ENCODE measurements at places on chromosomes 1 and 21.

DNA sequence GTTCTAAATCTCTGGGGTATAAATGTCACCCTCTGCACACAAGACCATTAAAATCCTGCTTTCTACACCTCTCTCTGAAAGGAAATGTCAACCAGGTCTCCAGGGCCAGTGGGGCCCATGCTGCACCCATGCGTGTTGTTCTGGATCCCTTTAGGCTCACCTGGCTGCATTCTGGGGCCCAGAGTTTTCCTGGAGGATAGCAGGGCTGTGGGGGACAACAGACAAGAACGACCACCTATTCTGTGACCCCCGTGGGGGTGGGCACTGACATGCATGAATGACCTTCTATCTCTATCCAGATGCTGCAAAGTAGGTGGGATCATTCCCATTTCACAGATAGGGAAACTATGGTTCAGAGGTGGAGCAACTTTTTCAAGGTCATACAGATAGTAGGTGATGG is 41.6 kb downstream of the TNNT2 start:
- no peak for DNase-seq

DNA sequence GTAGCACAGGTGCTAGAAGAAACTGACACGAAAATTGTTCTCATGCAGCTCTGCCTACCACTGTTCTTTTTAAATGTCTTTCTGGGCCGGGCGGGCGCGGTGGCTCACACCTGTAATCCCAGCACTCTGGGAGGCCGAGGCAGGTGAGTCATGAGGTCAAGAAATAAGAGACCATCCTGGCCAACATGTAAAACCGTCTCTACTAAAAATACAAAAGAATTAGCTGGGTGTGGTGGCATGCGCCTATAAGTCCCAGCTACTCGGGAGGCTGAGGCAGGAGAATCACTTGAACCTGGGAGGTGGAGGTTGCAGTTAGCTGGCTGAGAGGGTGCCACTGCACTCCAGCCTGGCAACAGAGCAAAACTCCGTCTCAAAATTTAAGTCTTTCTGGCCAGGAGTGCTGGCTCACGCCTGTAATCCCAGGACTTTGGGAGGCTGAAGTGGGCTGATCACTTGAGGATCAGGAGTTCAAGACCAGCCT is 947 bp upstream of the RIT1 start:
- peak; percentile 31 for DNase-seq

DNA sequence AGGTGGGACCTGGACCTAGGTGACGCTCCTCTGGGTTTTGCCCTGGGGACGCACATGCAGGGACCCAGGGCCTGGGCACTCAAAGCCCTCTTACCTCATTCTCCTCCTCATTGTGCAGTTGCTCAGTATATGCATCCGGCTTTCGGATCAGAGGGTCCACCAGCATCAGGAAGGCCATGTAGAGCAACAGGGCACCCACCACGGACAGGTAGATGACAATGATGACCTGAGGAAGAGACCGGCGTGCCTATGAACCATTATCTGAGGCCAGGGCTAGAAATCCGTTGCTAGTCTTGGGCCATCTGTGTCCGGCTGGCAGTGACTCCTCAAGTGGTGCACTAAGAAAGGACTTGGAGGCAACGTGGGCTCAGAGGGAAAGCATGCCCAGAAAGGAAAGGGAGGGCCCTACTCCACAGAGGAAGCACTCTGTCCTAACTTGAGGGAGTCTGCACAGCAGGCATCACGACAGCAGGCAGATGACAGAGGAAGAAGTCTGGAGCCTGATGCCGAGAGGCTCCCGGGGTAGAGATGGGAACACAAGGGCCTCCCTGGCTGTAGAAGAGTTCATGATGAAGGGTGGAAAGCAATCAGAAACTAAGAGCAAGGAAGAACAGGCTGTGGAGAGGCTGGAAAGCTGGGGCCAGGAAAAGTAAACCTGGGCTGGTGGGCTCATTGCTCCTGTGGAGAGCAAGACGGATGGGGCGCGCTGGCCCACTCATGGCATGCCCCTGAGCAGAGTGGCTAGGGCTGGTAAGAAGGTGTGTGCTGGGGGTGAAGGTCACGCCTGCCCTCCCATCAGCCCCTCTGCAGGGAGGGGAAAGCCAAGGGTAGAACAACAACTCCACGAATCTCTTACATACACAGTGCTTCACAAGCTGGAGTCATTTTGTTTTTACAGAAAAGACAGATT is 10.3 kb downstream of the TMEM9 start:
- DNase-seq: no peak

GRCh38 chr1:203631946-203632345 is 5.3 kb downstream of the ATP2B4 start:
- no peak for DNase-seq

- DNase-seq: no peak
Observed at GRCh38 chr1:5645135-5645399, 347.2 kb downstream of the NPHP4 start.

- DNase-seq: no peak
Observed at GRCh38 chr1:20410503-20410902, 75.5 kb downstream of the CAMK2N1 start.

GRCh38 chr1:3464649-3465025 is 10.2 kb downstream of the ARHGEF16 start:
- no peak for DNase-seq

DNA sequence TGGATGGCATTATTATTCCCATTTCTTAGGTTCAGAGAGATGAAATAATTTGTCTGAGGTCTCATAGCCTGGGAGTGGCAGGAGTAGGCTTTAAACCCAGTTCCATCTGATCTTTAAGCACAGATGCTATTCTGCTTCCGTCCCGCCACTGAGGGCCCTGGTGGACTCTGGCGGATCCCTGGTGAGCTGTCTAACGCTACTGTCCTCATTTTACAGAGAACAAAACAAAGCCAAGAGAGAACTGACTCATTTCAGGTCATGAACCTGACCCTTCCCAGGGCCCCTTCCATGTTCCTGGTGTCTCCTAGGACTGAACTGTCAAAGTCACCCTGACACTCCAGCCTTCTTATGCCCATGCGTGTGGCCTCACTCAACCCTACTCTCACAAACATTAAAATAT is 3.1 kb upstream of the GALE start:
- no peak for DNase-seq

DNA sequence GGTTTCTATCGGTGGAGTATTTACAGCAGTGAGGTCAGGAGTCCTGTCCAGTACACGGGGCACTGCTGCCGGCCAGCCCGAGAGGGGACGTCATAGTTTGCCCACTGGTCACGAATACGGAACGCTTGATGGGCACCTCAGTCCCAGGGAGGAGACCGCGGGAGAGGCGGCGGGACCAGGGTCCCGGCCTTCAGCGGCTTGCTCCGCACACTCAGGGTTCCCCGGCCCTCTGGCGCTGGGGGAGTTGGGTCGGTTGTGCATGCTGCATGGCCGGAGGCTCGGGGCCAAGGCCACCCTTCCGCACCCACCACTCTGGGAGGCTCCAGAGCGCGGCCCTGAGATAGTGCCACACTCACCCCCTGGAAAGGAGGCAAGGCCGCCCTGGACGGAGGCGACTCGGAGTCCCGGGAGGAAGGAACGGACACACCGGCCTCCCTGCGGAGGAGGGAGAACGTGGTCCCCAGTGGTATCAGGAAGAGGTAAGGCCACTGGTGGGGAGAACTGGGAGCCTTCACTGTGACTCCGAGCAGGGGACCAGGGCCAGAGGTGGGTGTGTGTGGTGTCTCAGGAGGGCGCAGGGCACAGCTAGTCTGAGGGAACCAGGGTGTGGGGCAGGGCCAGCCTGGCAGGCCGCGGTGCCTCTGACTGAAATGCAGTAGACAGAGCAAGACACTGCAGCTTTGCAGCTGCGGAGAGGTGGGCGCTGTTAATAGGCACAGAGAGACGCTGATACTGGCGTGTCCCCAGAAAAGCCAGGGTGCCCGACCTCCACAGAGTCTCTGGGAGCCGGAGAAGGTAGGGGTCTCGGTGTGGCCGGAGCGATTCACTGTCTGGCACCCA is 28.6 kb upstream of the PRSS38 start:
- DNase-seq: peak; percentile 43

DNA sequence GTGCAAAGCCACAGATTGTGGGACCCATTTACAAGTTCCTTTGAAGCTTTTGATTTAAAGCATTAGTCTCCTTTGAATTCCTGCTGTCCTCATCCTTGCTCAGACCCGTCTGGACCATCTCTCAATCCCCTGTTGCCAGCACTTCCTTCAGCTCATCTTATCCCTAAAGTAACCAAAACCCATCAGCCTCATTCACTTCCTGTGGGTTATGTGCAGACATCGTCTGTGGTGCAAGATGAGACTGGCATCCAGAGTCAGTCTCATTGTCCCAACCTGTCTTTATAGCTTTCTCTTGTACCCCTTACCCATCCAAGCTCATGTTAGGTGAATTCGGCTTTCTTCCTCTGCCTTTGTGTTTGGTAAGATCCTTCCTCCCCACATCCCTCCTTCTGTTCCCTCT is 29.3 kb downstream of the ATP1A1 start:
- no peak for DNase-seq

- no peak for DNase-seq
Observed at GRCh38 chr1:236450779-236451178, 56.7 kb downstream of the EDARADD start.

GRCh38 chr1:24294716-24295371 is 24.3 kb upstream of the GRHL3 start:
- DNase-seq: peak; percentile 68

DNA sequence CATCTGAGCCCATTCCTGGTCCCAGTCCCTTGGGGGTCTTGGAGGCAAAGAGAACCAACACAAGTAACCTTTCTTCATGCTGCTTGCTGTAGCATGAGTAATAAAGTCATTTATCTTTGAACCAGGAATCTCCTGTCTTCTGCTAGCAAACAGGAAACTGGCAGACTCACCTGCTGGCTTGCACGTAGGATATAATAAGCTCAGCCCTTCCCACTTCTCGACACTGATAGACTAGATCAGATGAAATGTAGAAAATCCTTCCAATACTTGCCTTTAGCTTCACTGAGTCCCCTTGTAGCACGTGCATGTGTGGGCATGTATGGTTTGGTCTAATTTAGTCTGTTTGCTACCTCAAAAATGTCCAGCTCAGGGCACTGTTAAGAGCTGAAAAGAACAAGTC is 6.5 kb upstream of the TFF2 start:
- no peak for DNase-seq

DNA sequence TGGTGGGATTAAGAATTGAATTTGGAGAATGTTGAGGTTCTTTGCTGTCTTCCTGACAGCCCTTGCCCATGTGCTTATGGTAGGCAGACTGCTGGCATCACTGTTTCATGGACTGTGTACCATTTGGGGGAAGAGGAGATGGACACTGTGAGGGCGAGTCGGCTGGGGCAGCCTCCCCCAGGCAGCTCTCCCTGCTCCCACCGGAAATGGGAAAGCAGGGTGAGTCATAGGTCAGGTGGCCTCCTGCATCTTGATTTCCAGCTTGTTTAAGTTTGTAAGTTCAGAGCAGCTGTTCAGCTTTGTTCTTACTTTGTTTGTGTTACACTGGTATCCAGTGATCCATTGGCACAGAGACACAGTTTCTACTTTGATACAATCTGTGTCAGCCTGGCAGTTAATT is 87.2 kb upstream of the CNIH3 start:
- DNase-seq: peak; percentile 39

DNA sequence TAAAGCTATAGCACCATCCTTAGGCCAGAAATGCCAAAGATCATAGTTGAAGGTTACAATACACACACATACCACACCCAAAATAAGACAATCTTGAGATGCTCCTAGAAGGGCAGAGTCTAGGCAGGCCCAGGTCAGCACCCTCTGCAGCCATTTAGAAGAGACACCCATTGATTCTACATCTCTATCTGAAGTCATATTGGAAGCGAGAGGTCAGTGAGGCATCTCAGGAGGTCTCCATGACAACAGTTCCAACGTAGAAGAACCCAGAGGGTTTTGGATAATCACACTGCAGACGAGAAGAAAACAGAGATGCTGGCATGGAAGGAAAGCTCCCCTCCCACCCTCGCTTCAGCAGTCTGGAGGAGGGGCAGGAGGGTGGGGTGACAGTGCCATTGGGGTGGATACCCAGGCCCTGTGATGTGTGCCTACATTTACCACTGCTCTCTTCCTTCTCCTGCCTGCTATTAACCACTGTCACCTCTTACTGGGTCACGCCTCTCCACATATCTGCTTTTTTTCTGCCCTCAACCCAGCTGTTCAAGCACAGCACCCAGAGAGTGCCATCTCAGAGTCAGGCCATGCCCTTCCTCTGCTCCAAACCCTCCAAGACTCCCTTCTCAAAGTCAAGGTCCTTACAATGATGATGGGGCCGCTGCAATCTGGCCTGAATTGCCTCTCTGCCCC is 6.2 kb downstream of the TMCO4 start:
- no peak for DNase-seq

DNA sequence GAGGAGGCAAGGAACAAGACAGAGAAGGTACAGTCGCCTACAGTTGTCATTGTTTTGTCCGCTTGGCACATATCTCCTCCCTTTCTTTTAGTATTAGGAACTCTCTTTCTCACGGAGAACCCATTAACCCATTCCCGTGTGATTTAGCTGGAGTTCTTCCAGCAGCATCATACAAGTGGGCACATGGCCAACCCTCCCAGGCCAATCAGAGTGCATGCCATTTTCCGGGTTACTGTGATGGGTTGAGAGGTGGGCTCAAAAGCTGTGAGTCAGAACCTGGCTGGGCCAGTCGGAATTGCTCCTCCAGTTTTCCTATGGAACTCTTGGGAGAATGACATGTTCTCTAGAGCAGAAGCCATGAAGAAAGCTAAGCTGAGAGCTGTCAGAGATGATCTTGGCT is 83.1 kb upstream of the SOD1 start:
- no peak for DNase-seq

GRCh38 chr1:5646486-5647149 is 345.6 kb downstream of the NPHP4 start:
- DNase-seq: peak; percentile 44

GRCh38 chr1:8055973-8056372 is 29.9 kb upstream of the ERRFI1 start:
- no peak for DNase-seq

DNA sequence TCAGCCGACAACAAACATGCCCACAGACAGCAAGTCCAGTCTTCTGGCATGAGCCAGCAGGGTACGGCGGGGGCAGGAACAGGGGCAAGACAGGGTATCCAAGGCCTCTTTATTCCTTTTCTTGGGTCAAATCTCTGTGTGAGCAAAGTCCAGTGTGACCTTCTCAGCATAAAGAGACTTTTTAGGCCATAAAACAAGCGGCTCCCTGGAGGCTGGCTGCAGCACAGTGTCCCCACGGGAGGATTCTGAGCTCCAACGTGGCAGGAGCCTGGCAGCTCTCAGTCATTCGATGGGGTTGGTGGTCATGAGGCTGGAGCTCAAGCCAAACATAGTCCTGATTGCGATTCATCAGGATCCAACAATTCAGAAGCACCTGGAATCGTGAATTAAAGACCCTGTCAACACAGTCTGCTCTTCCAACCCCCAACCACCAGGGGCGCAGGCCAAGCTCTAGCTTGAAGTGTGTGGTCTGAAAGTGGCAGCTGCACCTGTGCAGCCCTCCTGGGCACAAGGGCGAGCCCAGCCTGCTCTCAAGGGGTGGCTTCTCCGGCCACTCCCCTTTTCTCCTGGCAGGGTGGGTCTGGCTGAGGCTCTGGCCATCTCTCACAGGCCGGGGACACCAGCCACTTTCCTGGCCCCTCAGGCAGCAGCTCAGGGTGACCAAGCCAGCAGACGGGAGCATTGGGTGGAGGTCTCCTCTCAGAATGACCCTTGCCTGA is 62.1 kb downstream of the SLC66A1 start:
- peak; percentile 51 for DNase-seq
